ENCODE measurements at places on chromosomes 11 and 22.

- DNase-seq, result no peak
Observed at GRCh38 chr22:35726933-35727332, 9.3 kb downstream of the APOL5 start.

- peak; percentile 29 for DNase-seq
Observed at GRCh38 chr22:28714043-28714628, 27.5 kb downstream of the CHEK2 start.

- no peak for DNase-seq
Observed at GRCh38 chr11:78552881-78553280, 21.8 kb downstream of the NARS2 start.

GRCh38 chr22:46674906-46675305, 54.7 kb downstream of the GRAMD4 start:
- DNase-seq, result no peak

- no peak for DNase-seq
Observed at GRCh38 chr11:64378335-64378880, 19.4 kb downstream of the RPS6KA4 start.

GRCh38 chr11:91871791-91872190, 352.8 kb upstream of the FAT3 start:
- DNase-seq, result peak; percentile 5

DNA sequence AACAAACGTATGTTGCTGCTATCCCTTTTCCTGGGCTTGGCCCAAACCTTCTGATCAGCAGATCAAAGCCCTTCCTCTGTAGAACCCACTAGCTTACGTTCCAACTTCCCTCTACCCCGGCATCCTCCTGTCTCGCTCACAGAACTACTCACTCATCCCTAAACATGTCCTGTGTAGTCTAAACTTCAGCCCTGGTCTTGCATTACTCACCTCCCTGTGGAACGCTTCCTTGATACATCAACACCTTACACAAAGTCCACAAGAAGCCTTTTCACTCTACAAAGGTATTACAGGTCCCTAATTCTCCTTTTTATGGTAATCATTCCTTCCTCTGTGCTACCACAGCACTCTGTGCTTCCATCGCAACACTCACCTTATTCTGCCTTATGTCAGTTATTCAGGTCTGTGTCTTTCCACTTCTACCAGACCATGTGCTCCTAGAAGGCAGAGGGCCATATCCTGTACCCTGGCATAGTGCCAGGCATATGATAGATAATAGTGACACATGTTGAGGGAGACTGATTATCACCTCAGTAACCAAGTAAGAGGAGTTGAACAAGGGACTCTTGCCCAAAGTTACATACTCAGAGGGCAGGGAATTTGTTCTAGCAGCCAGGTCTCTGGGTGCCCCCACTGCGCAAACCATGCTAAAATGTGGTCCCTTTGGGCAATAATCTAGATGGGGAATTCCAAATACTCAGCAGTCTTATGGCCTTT, 41.6 kb downstream of the USP35 start:
- no peak for DNase-seq

DNA sequence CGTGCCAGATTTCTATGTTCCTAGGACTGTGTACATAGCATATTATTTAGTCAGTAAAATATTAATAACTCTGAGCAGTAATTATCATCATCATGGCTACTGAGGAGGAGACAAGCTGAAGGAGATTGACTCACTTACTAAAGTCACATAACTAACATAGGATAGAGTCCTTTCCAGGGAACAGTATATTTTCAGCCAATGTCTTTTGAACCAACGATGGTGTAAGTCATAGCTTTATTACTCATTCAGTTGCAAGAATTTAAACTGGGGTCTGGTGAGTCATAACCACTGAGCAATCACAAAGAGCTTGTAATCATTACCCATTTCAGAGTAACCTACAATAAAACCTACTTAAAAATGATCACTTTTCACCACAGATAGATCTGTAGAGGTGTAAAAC, 1564.8 kb upstream of the TENM4 start:
- DNase-seq, result peak; percentile 64

DNA sequence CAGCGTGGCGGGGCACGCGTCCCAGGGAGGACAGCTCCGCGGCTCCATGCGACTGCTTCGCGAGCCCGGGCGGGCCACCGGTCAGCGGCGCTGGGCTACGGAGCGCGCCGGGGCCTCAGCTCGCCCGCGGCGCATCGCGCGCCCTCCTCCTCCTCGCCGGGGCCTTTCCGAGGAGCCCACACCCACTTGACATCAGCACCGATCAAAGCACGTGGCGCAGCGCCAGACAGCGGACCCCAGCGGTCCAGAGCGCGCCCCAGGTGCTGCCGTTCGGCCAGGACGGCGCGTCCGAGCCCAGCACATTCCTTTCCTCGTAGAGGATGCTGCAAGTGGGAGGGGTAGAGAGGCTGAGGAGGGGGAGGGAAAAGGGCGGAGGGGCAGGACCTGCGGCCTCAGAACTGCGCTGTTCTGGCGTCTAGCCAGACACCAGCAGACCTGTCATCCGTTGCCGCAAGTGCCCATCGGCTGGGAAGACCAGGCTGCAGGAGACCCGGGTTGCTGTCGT, 88.6 kb downstream of the PLEKHA7 start:
- peak; percentile 91 for DNase-seq

DNA sequence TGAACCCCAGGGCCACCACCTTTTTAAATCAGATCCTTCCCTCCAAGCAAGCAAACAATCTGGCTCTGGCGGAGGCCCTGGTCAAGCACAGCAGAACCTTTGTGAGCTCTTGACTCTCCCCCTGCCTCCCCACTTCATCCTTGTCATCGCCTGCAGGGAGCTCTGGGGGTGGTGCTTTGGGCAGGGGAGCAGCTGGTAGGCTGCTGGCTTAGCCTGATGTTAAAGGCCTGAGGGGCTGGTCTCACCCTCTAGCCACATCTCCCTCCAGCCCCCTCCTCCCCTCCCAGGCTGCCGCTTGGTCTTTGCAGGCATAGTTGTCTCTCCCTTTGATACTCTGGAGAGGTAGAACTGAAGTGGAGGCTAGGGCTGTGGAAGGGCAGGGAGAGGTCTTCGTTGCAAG, 50.9 kb downstream of the THAP12 start:
- DNase-seq, result no peak

DNA sequence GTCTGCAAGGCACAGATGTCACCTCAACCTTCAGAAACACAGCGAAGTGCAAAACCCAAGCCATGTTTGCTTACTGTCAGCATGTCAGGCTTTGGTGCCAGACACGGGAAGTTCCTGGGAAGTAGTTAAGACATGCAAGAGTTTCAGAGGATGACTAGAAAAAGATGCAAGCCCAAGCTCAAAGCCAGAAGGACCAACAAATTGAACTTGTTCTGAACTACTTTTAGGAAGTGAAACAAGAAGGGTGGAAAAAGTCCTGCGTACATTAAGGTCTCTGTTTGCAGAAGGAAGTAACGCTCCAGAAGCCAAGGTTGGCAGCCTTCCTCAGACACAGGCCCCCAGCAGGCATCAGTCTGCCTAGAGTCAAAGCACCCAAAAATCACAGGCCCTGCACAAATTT, 2.6 kb downstream of the AP1B1 start:
- DNase-seq, result no peak

DNA sequence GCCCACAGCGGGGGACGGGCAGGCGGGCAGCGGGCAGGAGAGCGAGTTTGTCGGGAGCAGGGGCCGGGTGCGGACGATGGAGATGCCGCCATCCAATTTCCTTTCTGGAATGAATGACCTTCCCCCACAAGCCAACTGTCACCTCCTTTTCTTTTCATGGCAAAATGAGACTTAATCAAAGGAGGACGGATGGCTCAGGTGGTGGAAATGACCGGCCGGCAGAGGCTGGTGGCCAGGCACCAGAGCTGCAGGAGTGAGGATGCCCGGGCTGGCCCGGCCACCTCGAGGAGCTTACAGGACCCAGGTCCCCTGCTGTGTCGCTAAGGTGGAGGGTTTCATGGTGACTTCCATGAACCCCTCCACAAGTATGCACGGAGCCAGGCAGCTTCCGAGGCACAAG, 11.7 kb downstream of the SHISAL1 start:
- no peak for DNase-seq
